ENCODE measurements at places on chromosomes 1 and 21. TPM values are rescaled to one million over a fixed set of nuclear protein-coding genes. Genes with fewer than 3 reads are reported as not detected.

Gene ADAMTSL4
- 145 TPM for total RNA-seq

Gene FAAH
- total RNA-seq, result 67.1 TPM

DNA sequence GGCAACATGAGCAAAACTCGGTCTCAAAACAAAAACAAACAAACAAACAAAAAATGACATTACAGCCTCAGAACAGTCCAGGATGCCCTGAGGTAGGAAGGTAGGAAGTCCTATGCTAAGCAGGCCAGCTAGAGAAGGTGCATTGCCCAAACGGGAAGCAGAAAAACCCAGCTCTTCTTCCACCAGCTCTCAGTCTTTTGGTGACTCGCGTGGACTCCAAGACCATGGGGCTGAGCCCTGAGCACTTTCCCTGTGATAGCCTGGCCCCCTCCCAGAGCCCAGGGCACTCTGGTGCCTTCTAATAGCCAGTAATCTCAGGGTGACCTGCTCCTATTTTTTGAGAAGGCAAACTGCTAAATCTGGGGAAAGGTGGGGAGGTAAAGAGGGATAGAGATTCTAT lies 16.1 kb downstream of the PHLDA3 start:
- no peak for DNase-seq

DNA sequence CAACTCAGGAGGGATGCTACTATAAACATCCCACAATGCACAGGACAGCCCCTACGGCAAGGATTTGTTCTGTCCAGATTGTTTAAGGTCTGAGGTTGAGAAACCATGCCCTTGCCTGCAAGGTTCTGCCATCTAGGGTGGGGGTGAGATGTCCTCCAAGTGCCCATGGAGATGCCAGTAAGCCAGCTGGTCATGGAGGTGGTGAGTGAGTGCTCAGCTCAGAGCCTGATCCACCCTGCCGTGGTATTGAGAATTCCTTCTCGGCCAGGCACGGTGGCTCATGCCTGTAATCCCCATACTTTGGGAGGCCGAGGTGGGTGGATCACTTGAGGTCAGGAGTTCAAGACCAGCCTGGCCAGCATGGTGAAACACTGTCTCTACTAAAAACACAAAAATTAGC lies 13.3 kb upstream of the CTRC start:
- no peak for DNase-seq

GRCh38 chr21:43832158-43832550 lies 32.9 kb upstream of the AGPAT3 start:
- DNase-seq, result peak; percentile 71

GRCh38 chr1:202235003-202235660 lies 41.5 kb downstream of the LGR6 start:
- no peak for DNase-seq

- DNase-seq, result no peak
Measured at GRCh38 chr1:206839006-206839560, 26.3 kb upstream of the IL20 start.

GRCh38 chr1:40307186-40307585 lies 9.9 kb downstream of the COL9A2 start:
- DNase-seq, result no peak

GRCh38 chr21:32256873-32257620 lies 21.8 kb downstream of the MIS18A start:
- DNase-seq, result no peak
